Activated CD4-positive, alpha-beta memory T cell treated with anti-CD3 and anti-CD28 coated beads for 36 hours (primary cell): ENCODE measurements at places on chromosomes 2 and 18. TPM values are rescaled to one million over a fixed set of nuclear protein-coding genes. Genes with fewer than 3 reads are reported as not detected.

INPP1 gene
- 15.8 TPM for total RNA-seq

MAP2 gene
- 0.07 TPM for total RNA-seq

EFHD1 gene
- 1.2 TPM for total RNA-seq

CASP10 gene
- total RNA-seq = 15.9 TPM

LGALSL gene
- total RNA-seq = 1.3 TPM
